Substantia nigra (tissue), 51 donors: ENCODE measurements at places on chromosomes 7 and 10.

- peak; percentile 50 for DNase-seq
These were observed at the start of the genes MRM2 and NUDT1 for GRCh38 chr7:2241580-2242540. MRM2 (minus strand) TSS chr7:2242205; CDS start chr7:2242169, 36 bp downstream. NUDT1 (plus strand) TSS chr7:2242226; CDS start chr7:2244575, 2,349 bp downstream.

DNA sequence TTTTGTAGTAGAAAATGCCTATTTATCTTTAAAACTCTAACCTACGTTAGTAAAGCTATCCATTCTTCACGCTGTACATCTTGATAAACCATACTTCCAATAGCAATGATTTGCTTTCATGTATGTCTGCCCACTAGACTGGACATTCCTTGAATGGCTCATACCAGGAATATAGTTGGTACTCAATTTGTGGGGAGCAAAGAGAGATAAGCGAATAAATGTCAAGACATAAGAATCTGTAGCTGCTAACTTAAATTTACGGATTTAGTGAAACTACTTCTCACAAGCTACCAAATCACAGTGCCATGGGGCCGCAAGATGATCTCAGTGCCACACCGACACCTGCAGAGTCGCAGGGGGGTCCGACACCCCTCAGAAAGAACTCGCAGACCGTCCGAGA lies 763 bp upstream of the RALA start:
- DNase-seq: no peak

- no peak for DNase-seq
These were observed 118.7 kb downstream of the MAD1L1 start for GRCh38 chr7:2114052-2114451.

DNA sequence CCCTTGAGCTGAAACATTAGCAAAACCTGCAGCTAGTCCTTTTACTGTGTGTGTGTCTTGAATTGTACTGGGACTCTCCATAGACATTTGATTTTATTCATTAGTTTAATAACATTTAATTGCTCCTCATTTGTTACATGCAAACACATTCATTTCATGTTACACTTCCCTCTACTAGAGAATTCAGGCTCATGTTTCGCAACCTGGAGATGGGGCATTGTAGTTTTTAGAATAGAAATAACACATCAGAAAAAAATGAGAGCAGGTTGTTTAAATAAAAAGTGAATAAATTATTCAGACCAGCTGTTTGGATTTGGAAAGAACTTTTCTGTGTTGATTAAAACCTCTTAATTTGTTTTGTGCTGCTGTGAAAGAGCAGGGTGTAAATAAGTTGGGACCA lies 243.9 kb downstream of the ETV1 start:
- DNase-seq: no peak
